ENCODE measurements at places on chromosomes 2 and 18.

GRCh38 chr2:85981579-85982247, 92.9 kb upstream of the ST3GAL5 start:
- DNase-seq: no peak

DNA sequence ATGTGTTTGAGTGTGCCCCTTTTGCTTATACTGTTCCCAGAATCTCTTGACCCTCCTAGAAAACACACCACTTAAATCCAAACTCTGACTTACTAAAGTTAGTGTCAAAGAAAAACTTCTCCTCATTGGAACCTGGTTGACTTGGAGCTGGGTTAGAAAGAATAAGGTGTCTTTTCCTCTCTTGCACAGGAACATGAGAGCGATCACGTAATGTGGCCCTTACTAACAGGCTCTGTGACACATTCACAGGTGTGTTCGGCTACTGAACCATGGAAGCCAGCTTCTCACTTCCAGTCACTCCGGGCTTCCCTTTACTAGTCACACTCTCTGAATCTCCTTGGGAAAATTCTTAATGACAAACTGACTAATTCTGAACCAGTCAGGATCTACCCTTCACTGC, 5.4 kb upstream of the POU3F3 start:
- no peak for DNase-seq

- no peak for DNase-seq
Observed at GRCh38 chr2:34808426-34808825, 1209.3 kb upstream of the FAM98A start.

DNA sequence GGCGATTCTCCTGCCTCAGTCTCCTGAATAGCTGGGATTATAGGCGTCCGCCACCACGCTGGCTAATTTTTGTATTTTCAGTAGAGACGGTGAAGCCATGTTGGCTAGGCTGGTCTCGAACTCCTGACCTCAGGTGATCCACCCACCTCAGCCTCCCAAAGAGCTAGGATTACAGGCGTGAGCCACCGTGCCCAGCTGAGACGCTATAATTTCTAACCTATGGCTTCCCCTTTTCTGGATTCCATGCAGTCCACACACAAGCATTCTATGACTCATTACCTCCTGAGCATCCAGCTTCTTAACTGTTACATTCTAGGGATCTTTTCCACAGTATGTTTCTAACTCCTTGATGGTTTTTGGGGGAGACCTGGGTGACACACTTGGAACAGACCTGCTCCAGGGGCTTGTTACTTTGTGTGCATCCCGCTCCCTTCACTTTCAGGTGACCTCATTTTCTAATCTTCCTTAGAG, 11.8 kb upstream of the KCMF1 start:
- no peak for DNase-seq

GRCh38 chr2:195532628-195533271, 124.3 kb upstream of the SLC39A10 start:
- no peak for DNase-seq

DNA sequence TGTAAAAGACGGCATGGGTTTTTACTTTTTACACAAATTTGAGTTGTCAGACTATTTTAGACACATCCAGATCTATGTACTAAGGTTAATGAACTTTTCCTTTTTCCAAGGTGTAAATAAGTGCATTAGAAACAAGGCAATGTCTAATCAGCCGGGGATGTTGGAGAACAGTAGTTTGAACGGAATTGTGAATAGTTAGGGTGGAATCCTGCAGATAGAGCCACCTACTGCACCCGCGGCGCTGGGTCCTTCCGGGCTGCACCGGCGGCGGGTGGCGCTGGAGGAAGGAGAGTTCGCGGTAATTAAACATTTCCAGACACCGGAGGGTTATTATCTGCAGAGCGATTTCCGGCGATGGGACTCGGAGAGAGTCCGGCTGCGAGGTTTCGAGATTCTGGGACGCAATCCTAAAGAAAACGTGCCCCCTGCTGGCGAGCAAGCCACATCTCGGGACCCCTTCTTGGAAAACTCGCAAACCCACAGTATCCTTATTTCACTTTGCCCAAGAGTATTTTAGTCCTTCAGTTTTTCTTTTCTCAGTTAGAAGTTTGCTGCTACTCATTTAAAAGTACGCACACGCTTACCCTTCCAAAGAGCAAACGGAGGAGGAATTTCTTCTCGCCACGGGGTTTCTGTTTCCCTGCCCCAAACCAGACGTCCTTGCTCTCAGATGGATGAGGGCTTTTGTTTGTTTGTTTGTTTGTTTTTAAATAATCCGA, 4.5 kb upstream of the OSR1 start:
- DNase-seq: no peak

GRCh38 chr2:1488851-1489250, 75.6 kb downstream of the TPO start:
- DNase-seq: no peak

- DNase-seq: no peak
Observed at GRCh38 chr18:9244376-9244775, 90.2 kb upstream of the TWSG1 start.

All from GM18507 (cell line).